Brain microvascular endothelial cell (primary cell): ENCODE measurements at places on chromosomes 1 and 21.
A peak's percentile ranks its signal among the peaks of the same experiment; 100 is the strongest.

DNA sequence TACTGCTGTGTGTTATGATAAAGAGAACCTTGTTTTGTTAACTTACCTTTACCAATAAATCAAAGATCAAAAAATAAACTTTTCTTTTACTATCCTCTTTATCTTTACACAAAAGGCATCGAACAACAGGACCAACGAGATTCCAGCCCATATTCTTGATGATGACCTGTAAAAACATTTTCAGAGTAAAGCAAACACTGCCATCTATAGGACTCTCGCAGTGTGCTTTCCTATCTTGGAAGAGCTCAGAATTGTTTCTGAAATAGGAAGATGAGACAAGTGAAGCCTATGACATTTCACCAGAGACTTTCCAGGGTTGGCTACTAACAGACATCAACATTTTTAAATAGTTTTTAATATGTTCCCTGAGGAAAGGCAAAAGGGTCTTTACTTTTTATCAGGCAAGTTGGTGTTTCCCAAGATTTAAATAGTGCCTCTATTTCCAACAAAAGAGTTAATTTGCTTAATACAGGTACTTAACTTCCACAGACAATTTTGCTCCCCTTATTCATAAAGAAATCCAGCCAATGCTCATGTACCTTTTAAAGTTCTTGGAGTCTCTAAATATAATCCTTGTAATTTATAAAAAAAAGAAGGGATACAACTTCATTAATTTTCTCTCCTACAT lies 7.3 kb downstream of the GLMN start:
- DNase-seq: peak; percentile 53

DNA sequence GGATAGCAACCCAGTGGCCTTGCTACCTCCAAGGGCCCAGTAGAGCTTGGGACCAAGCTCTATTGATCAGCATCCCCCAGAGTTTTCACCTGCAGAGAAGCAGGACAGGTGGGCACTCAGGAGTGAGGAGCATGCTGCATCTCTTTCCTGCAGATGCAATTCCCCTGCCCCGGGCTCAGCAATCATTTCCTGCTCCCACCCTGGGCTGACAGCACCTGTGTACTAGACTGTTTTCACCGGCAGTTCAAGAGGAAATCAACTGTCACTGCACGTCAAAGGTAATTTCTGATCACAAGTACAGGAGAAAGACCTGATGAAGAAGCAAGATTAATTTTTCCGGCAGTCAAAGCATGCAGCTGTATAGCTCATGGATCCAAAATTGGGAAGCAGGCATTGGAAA lies 8.8 kb upstream of the NT5C1A start:
- no peak for DNase-seq

DNA sequence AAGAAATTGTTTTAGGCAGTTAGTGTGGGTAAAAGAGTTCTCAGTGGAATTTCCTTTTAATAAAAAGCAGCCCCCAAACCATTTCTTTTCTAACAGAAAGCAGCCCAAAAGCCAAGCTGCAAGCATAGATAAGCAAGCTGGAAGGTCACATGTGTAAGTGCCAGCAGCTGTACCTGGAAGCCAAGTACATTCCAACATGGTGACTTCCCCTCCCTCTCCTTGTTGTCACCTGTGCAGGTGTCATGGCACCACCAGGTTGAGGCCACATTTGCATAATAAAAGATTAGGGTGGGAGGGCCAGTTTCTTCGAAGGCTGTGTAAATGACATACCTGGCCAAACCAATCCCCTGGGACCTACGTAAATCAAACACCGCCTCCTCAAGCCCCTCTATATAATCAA lies 240.3 kb upstream of the RAB4A start:
- no peak for DNase-seq

DNA sequence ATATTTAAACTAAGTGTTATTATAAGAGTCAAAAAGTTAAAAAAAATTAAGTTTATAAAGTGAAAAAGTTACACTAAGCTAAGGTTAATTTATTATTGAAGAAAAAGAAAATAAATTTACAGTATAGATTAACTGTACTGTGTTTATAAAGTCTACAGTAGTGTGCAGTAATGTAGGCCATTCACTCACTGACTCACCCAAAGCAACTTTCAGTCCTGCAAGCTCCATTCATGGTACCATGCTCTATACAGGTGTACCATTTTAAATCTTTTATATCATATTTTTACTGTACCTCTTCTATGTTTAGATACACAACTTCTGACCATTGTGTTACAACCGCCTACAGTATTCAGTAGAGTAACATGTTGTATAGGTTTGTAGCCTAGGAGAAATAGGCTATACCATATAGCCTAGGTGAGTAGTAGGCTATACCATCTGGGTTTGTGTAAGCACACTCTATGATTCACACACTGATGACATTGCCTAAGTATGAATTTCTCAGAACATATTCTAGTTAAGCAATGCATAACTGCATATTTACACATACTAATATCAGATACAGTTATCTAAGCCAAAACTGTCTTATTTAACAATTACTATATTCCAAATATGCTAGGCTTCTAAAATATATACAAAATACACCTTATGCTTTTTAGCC lies 80.6 kb upstream of the GFI1 start:
- DNase-seq: no peak

GRCh38 chr1:207903767-207904166 lies 7.2 kb downstream of the CD34 start:
- DNase-seq: no peak

GRCh38 chr1:90246069-90246468 lies 251.2 kb downstream of the ZNF326 start:
- no peak for DNase-seq

DNA sequence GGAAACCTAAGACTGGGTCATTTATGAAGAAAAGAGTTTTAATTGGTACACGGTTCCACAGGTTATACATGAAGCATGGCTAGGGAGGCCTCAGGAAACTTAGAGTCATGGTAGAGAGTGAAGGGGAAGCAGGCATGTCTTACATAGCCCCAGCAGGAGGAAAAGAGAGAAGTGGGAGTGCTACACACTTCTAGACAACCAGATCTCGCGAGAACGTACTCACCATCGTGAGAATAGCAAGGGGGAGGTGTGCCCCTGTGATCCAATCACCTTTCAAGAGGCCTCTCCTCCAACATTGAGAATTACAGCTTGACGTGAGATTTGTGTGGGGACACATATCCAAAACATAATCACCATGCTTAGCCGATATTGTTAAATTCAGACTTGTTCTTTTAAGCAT lies 62.8 kb downstream of the DYRK1A start:
- DNase-seq: no peak

DNA sequence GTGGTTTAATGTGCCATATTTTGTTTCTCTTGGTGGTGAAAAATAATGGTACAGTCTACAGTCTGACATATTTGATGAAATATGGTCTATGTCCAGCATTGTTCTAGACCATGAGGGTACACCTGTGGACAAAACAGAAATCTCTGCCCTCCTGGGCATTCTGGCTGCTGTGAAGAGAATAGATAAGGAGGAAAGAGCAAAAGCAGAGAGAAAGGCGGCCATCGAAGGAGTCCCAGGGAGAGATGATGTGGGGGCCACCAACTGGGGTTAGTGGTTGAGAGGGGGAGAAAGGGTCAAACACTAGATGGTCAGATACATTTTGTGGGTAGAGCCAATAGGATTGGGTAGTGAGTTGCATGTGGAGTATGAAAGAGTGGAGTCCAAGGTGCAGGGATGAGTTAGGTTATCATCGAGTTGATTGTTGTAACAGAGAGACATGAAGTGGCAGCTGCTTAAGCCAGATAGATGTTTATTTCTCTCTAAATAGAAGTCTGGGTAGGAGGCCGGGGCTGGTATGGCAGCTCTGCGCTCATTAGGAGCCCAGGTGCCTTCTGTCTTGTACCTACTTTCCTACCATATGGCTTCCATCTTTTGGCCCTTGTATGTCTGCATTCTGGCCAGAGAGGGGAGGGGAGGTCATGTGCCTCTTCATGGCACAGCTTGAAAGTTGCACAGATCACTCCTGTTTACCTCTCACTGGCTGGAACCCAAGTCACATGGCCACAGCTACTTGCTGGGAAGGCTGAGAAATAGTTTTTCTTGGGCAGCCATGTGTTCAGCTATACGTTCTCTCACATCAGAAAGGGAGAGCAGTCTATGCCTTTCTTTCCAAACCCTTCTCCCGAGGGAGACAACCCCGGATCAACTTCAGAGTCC lies 13.0 kb downstream of the UBE4B start:
- DNase-seq: peak; percentile 8

- DNase-seq: no peak
Measured at GRCh38 chr1:65881067-65881594, 88.4 kb downstream of the PDE4B start.

DNA sequence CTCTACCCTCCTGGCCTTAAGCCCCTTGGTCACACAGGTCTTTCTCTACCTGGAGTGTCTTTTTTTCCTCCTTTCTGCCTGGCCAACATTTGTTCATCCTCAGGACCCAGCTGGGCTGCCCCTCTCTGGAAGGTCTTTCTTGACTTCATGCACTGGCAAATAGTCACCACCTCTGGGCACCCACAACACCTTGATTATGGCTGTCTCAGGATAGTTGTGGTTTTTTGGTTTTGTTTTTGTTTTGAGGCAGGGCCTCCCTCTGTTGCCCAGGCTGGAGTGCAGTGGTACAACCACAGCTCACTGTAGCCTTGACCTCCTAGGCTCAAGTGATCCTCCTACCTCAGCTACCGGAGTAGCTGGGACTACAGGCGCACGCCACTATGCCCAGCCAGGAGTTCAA lies 10.8 kb downstream of the RPS6KA1 start:
- DNase-seq: no peak

- DNase-seq: no peak
Measured at GRCh38 chr1:111961016-111961415, 28.5 kb downstream of the KCND3 start.

GRCh38 chr1:235009074-235009473 lies 119.6 kb downstream of the TOMM20 start:
- DNase-seq: no peak

GRCh38 chr1:19643602-19644394 lies at the start of gene NBL1:
Gene NBL1, plus strand, starts transcription at chr1:19644311. Its CDS starts 10,720 bp downstream, at chr1:19655031.
- DNase-seq: peak; percentile 37

- DNase-seq: no peak
Measured at GRCh38 chr21:24255591-24255990, 1351.7 kb downstream of the MRPL39 start.

DNA sequence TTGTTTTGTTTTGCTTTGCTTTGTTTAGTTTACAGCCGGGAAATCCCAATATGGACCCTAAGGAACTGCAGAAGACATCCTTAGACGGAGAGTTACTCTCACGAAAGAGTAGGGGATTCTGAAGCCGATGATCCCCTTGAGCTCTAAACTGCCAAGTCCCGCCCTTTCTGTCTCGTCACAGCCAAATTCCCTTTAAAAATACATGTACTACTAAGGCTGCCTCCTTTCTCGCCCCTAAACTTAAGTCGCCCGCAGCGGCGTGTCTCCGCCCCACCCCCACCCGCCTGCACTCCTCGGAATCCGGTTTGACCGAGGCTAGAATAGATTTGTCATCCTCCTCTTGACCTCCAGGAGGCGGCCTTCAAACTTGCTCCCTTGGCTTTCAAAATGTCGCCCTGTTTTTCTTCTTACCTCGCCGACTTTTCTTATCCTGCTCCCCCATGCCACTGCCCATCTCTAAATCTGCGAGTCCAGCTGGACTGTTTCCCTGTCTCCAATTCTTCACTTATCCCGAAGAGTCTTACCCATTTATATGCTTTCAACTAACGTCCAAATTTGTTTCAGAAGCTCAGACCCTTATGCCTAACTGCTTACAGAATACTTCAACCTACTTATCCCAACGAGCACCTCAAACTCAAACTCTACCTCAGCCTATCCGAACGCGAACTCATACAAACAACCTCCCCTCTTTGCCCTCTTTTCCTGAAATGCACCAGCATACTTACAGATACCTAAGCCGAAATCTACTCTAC lies 10.9 kb upstream of the BOLA1 start:
- DNase-seq: peak; percentile 84

DNA sequence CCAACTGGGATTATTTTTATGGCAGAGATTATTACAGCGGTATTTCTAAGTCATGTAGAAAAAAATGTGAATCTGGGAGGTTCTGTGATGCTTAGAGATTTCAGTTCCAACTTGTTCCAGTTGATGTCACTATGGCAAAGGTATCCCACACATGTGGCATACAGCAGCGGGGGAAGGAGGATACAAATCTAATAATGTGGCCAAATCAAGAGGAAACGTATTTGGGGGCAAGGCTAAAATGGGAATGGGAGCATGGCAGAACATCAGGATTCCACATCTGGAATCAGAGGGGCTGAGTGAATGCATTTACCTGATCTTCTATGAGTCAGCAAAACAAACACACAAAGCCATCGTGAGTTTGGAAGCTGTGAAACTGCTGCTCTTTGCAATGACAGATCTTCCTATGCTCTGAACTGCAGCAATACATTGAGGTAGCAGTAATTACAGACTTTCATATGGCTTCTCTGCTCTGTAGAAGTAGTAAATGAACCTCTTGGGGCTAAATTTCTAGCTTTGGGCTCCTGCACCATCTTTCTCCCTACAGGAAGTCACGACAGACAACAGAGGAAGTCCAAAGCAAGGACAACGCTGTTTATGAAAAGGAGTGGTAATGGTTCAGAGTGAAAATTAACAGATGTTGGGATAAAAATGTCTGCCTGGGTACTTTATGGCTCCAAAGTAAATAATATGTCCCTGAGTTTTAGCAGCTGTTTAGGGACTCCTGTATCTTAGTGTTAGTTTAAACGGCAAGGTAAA lies 55.5 kb downstream of the GABPA start:
- peak; percentile 18 for DNase-seq

DNA sequence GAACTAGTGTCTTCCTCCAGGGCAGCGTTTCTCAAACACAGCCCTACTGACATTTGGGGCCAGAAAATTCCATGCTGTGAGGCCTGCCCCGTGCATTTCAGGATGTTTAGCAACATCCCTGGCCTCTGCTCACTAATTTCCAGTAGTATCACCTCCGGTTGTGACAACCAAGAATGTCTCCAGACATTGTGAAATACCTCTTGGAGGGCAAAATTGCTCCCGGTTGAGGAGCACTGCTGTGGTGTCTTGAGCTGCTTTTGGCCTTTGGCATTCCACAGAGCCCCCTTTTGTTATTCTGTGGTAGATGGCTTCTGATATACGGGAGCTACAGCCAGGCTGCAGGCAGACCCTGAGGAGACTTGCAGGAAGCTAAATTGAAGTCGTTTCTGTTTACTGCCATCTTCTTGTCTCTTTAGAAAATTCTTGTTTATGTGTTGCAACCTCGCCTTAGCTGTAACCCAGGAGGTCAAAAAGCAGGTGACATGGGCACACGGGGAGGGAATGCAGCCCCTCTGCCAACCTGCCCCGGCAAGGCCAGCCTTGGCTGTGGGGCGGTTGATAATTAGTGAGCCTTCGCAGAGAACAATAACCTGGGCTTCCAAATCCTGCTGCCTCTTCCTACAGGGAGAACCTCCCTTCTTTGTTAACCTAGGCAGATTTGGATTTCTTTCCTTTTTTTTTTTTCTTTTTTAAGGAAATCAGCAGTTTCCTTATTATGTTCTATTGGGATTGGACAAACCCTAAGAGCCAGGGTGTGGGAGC lies 74.7 kb upstream of the AKT3 start:
- peak; percentile 24 for DNase-seq

DNA sequence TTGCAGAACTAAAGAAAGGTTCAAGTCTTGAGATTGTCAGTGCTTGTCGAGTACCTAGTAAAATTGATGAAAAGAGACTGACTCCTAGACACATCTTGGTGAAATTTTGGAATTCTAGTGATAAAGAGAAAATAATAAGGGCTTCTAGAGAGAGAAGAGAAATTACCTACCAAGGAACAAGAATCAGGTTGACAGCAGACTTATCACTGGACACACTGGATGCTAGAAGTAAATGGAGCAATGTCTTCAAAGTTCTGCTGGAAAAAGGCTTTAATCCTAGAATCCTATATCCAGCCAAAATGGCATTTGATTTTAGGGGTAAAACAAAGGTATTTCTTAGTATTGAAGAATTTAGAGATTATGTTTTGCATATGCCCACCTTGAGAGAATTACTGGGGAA lies 16.3 kb downstream of the L1TD1 start:
- no peak for DNase-seq

GRCh38 chr1:154729577-154729976 lies 121.6 kb upstream of the ADAR start:
- no peak for DNase-seq
